ENCODE measurements at places on chromosomes 6 and 20.

DNA sequence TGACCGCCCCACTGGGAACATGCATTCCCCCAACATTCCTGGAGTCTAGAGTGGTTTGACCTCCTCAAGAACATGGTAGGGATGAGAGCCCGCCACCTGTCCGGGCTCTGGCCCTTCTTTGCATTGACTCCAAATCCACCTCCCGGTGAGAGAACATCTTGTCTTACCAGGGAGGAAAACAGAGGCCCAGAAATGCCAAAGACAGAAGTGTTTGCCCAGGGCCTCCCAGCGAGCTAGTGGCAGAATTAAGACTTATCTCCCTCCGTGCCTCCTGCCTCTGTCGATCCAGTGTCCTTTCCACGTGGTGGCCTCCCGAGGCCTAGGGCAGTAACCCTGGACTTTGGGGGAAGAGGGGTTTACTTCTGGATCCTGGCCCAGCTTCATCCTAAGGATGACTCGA is 134.8 kb downstream of the JPH2 start:
- no peak for DNase-seq

- no peak for DNase-seq
Observed at GRCh38 chr6:42402184-42402583, 49.5 kb downstream of the TRERF1 start.

DNA sequence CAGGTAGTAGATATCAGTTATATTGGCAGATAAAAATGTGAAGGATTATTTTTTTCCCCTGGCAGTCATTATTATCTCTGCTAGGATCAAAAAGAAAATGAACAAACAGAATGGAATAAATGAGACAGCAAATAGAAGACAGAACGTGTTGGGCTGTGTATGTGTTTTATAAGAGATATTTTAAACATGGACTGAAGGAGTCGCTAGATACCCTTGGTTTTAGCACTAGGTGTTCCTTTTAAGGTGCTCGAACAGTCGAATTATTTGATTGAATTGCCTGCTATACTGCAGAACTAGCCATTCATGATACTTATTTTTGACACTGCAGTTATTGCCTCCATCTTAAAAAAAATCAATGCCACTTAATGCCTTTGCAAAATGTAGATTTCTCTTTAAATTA is 3.7 kb downstream of the GRIK2 start:
- no peak for DNase-seq

DNA sequence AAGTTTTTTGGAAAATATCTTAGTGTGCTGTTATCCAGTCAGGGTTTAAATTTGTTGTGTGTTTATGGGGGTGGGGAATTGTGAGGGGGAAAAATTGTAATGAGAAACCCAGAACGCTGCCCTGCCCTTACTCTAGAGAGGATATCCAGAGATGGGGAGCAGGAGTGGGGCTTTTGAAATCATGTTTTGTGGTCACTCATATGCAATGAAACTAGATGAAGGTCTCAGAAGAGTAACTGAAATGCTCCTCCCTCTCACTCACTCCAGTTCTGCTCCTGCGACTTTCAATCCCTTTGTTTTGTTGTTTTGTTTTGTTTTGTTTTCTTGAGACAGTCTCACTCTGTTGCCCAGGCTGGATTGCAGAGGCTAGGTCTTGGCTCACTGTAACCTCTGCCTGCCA is 100.0 kb downstream of the CRYBG1 start:
- no peak for DNase-seq

- DNase-seq, result no peak
Observed at GRCh38 chr20:51760905-51761546, 7.2 kb downstream of the ATP9A start.

GRCh38 chr6:111806165-111806547 is 67.1 kb downstream of the FYN start:
- DNase-seq, result no peak

DNA sequence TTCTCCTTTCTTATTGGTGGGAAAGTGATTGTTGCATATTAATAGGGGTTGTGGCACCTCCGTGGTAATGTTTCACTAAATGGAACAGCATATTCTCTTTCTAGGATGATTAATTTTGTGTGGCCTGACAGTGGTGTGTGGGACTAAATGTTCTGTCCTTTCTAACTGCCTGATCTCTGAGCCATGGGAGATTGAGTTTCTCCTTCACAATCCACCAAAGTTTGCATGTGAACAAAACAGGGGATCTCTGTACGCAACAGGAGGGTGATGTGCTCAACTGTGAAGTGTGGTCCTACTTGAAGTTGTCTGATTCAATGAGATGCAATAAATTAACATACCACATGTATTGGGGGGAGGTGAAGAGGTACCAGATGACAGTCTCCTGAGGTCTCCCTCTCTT is 19.3 kb downstream of the BCAS1 start:
- no peak for DNase-seq

GRCh38 chr20:25514747-25515340 is 70.5 kb downstream of the NINL start:
- no peak for DNase-seq

DNA sequence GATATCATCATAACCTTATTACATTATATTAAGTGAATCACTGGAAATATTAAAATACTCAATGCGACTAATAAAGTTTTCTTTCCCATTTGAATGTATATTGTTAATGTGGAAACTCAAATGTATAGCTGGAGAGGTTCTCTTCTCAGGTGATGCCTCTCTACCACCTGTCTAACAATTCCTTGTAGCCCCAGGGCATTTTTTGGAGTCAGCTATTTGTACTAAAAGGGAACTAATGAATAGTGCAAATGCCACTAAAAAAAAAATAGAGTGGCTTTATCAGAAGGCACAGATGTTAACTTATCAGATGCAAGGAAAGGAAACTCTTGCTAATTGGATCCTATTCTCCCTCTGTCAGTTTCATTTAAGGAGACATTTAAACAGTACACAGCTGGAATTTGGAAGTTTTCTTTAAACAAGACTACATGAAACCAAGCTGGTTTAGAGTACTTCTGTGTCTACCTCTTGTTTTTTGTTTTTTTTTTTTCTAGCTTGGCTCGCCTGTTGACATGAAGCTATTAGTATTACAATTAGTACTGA is 897.0 kb upstream of the SLC35B3 start:
- DNase-seq, result no peak

DNA sequence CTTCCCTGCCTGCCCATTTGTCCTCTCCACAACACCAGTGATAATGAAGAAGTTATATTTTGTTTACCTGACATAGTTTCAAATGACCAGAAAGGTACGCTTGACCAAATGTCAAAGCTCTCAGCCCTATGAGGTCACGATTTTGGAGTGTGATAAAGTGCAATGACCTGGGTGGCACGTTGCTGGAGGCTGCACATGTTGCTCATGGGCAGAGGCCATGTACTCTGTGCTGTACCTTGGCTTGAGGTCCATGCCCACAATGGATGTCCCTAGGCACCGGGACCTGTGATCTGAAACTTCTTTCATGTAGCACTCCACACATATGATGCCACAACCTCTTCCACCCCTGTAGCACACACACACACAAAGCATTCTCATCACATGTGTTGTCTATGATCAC is 164.0 kb upstream of the HEY2 start:
- DNase-seq, result no peak

DNA sequence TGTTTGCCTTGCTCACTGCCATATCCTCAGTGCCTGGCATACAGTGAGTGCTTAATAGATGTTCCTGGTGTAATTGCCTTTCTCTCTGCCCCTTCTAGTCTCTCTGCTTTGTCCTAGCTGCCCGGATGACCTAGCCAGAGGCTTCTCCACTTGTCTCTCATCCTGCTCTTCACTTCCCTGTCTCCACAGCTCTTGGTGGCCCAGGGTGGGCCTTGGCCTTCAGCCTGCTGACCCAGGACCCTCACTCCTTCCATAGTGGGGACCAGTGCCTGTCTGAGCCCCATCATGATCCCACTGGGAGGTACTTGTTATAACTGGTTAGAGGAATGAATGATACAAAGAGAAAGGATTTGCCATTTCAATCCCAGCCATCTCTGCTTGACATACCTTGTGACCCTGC is 49.2 kb upstream of the BLCAP start:
- DNase-seq, result no peak

GRCh38 chr6:53440336-53440945 is 91.7 kb upstream of the ELOVL5 start:
- no peak for DNase-seq

DNA sequence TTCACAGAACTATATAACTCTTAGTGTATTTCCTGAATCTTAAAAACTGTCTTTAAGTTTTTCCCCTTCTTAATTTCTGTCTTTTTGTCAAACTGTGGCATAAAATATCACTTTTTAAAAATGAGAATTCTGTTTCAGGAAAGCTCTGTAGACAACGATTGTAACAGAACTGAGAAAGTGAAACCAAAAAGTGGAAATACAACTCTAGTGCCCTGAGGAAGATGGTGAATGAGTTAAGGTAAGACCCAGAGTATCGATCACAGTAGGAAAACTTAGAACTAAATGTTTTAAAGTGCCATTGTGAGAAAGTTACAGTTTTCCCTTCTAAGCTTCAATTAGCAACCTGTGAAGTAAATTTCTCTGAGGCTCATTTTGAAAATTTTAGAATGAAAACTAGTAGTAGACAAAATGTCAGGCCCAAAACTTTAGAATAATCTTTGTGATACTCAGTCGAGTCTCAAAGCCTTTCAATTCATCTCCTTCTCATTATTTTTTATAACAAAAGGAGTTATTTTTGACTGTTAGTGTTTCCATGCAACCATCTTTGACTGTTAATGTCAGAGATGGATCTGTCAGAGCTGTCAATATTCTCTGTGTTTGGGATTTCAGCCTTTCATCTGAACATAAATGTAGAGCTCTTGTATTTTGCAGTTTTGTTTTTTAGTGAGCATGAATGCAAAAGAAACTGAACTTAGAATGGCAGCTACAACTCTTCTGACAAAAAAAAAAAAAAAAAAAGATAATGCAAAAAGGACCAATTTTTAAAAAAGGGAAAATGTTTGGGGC is 19.0 kb upstream of the TRDN start:
- no peak for DNase-seq

- no peak for DNase-seq
Observed at GRCh38 chr6:78513856-78514255, 353.5 kb upstream of the IRAK1BP1 start.

GRCh38 chr6:53530780-53531386 is 14.0 kb downstream of the GCLC start:
- no peak for DNase-seq

- no peak for DNase-seq
Observed at GRCh38 chr6:43335469-43335868, 26.8 kb upstream of the CRIP3 start.

DNA sequence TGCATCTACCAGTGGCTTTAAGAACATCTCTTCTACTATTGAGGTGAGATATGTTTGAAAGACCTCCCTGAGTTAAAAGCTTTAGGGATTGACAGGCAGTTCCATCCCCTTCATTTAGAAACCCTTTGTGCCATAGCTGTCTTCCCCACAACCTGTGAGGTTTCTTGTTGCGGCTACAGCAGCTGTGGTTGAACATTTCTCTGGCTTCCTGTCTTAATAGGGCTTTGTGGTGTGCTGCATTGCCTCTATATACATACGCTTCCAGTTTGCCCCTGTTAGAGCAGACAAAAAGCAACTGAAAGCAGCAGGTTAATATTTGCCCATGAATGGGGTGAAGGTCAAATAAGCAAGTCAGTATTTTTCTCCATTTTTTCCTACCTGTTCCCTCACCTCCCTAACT is 210.2 kb downstream of the TMEM200A start:
- no peak for DNase-seq

DNA sequence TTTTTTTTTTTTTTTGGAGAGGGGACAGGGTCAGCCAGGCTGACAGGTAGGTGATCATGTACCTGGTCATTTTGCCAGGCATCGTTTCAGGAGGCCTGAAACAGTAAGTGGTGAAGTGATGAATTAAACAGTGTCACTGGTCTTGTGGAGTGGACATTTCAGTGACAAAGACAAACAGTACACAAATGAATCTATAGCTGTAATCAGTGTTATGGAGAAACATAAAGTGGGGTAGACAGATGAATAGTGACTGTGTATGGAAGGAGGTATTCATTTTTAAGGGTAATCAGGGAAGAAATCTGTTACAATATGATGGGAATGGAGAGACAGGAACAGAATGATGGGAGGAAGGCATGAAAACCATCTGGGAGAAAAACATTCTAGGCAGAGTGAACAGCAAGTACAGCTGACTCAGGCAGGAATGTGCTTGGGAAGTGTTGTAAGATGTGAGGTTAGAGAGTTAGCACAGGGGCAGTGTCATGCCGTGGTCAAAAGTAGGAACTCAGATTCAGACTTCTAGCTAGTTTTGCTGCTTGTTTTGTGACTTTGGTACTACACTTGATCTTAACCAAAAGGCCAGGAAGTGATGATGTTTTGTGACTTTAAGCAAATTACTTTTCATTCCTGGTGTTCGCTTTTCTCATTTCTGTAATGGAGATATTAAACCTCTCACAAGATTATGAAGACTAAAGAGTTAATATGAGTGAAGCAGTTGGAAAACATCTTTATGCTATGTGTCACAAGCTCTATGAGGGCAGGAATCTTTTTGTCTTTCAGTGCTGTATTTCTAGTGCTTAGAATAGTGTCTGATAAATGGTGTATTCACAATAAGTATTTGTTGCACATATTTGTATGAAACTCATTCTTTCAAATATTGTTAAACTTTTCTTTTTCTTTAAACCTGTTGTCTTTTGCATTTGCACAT is 43.4 kb downstream of the QKI start:
- DNase-seq, result no peak

- no peak for DNase-seq
Observed at GRCh38 chr20:45497971-45498494, 17.4 kb downstream of the SPINT3 start.

DNA sequence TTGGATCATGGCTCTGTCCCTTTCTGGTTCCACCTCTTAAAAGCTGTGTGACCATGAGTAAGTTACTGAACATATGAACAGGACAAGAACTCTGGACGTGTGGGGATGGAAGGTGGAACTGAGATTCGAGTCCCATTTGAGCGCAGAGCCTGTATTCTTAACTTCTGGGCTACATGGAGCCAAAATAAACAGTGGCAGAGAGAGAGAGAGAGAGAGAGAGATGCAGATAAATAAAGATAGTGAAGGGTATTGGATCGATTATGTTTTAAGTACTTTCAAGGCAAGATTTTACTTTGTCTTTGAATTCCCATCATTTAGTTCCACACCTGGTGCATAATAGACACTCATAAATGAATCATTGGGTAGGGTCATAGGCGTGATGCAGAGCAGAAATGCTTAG is 39.7 kb downstream of the SLC35D3 start:
- DNase-seq, result no peak

Measured in left hindlimb (tissue), 1 donor.